ENCODE measurements at places on chromosomes 13 and 19.

GRCh38 chr13:114309806-114310410 lies 4.4 kb upstream of the CHAMP1 start:
- no peak overlapping the region for H3K4me3 ChIP-seq
- peaks cover 5% of the 10 kb centered on the region for H3K4me1 ChIP-seq
- no peak for DNase-seq

GRCh38 chr19:10769533-10770491 lies 51.9 kb downstream of the DNM2 start:
- peak overlapping the region; percentile 32 for H3K27ac ChIP-seq
- no peak for DNase-seq
- H3K4me3 ChIP-seq: no peak overlapping the region

DNA sequence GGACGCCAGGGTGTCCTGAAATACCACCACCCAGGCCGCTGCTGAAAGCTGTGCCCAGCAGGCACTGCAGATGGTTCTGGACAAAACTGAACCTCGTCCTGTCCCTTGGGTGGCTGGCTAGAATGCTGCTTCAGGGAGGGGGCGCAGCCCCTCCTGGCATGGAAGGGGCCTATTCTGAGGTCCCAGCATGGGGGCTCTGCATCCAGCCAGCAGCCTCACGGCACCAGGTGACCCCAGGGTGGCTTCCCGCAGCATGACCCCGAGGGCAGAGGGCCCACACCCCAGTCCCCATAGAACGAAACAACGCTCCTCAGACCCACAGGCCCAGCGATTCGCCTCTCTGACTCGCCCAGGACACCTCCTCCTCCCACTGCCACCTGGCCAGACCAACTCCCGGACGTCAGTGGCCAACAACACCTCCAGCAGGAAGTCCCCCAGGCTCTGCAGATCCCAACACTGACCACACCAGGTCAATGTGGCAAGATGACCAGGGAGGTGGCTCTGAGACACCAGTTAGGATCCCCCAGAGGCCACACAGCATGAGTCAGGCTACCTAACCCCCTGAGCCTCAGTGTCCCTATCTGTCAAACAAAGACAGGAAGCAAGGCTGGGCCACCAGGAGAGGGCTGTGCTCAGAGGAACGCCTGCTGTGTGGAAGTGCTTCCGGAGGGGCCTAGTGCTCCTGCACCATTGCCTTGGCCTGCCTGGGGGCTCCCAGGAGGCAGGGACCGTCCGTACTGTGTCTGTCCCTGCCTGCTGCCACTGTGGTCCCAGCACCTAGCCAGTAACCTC lies 6.1 kb downstream of the MKNK2 start:
- peaks cover 86% of the 10 kb centered on the region for H3K36me3 ChIP-seq
- no peaks in the 10 kb centered on the region for H3K27me3 ChIP-seq
- H3K4me3 ChIP-seq: no peak overlapping the region

DNA sequence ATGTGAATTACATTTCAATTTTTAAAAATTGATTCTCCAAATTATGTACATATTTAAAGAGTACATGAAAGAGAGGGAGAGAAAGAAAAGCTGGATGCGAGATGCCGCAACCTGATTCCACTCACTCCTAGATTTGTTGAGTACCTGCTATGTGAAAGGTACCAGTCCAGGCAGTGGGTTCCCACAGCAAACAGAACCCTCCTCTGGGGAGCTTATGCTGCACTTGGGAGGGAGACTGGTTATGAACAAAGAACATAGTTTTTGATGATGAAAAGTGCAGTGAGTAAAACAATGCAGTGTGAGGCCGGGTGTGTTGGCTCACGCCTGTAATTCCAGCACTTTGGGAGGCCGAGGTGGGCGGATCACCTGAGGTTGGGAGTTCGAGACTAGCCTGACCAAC lies 43.4 kb downstream of the ACTN4 start:
- peaks cover 52% of the 10 kb centered on the region for H3K36me3 ChIP-seq
- H3K4me1 ChIP-seq: peaks cover 87% of the 10 kb centered on the region

DNA sequence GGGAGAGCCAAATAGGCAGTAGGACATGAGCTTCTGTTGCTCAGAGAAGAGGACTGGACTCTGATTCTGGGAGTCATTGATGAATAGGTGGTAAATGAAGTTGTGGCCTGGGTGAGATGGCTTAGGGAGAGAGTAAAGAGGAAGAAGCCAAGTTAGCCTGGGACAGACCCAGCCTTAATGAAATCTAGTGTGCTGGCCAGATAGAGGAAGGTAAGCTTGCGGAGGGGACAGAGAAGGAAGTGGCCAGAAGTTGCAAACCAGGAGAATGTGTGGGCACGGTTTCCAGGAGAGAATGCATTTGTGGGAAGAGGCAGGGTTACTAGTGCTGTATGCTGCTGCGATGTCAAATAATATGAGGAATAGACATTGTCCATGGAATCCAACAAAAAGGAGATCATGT lies 83.3 kb upstream of the OLFM4 start:
- no peaks in the 10 kb centered on the region for H3K4me1 ChIP-seq
- DNase-seq: no peak
- no peaks in the 10 kb centered on the region for H3K27me3 ChIP-seq
- no peak overlapping the region for H3K27ac ChIP-seq

DNA sequence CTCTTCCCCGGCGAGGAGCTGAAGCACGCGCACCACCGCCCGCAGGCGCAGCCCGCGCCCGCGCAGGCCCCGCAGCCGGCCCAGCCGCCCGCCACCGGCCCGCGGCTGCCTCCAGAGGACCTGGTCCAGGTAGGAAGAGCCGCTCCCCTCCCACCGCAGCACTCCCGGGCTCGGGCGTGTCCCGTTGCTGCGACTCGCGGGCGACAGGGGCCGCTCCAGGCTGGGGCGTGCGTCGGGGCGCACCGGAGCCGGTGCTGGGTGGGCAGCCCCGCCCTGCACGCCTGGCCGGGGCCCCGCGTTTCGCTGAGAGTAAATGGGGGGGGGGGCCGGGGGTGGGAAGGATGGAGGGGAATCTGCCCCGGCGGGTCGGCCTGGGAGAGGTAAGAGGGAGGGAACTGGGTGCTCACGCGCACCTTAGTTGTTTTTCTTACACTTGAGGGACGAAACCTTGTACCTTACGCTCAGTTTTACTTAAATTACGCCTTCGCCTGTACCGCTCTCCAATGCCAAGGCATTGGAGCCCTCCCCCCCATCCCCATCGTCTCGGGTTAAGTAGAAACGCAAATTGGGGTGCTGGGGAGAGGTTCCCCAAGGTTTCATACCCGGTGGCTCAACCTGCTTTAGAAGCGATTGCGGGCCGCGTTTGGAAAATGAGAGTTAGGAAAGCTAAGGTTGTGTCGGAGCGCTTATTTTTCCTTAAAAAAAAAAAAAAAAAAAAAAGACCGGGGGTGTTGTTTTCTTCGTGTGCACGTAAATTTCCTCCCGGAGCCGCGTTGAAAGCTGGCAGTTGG lies 850 bp downstream of the KLF5 start:
- DNase-seq: no peak
- H3K4me3 ChIP-seq: peak overlapping the region; percentile 83
- H3K36me3 ChIP-seq: peaks cover 14% of the 10 kb centered on the region
- peak overlapping the region; percentile 77 for H3K27ac ChIP-seq
- no peaks in the 10 kb centered on the region for H3K4me1 ChIP-seq
- no peaks in the 10 kb centered on the region for H3K27me3 ChIP-seq

DNA sequence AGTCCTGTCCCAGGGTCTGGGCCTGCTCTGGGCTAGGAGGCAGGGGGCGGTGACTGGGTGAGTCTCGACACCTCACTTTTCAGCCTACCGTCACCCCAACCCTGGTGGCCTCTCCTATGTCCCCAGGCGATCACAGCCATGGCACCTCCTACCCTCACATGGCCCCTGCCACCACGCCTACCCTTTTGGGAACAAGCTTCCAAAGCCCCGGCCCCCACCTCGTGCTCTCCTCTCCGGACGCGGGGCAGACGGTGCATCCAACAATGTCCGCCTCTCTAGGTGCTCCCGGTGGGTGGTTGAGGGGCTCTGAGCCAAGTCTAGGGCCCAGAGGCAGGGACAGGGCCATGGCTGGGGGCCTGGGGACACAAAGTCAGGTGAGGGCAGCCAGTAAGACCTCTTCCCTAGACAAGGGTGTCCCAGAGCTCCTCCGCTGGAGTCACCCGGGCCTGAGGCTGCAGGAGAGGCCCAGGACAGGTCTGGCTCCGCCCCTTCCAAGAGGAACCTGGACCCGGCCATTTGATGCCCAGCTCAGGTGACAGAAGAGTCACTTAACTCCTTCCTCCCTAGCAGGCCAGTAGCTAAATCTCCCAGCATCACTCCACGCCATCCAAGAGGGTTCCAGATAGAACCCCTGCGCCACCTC lies at the start of gene SYNE4:
TSS of gene SYNE4 (minus strand) at position 478 of the 643 bp plus-strand sequence. CDS start at position 346, 132 bp downstream.
- peaks cover 8% of the 10 kb centered on the region for H3K36me3 ChIP-seq
- peaks cover 9% of the 10 kb centered on the region for H3K4me1 ChIP-seq
- peak within 1 kb of the TSS; percentile 50 for H3K4me3 ChIP-seq
- peak; percentile 88 for DNase-seq
- no peaks in the 10 kb centered on the region for H3K27me3 ChIP-seq
- H3K27ac ChIP-seq: peak within 1 kb of the TSS; percentile 54

DNA sequence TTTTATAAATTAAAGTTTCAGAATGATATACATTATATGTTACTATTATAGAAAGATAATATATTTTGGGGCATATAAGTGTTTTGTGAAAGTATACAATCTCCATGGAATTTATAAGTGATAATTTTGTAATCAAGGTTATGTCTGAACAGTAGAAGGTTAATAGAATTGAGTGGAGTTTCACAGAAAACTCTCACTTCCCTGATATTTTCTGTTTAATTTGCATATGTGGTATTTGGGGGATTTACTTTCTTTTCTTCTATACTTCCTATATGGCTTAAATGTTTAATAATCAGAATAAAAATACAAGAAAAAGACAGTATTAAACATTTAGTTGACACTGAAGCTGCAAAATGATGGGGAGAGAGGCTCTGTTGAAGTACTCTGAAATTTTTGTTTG lies 848.5 kb downstream of the DACH1 start:
- DNase-seq: no peak
- H3K27me3 ChIP-seq: no peaks in the 10 kb centered on the region
- H3K4me3 ChIP-seq: no peak overlapping the region
- no peaks in the 10 kb centered on the region for H3K4me1 ChIP-seq
- no peaks in the 10 kb centered on the region for H3K36me3 ChIP-seq

- peaks cover 11% of the 10 kb centered on the region for H3K4me1 ChIP-seq
- no peak overlapping the region for H3K27ac ChIP-seq
- no peaks in the 10 kb centered on the region for H3K36me3 ChIP-seq
- no peak for DNase-seq
Measured at GRCh38 chr13:28528388-28528787, 33.5 kb upstream of the FLT1 start.

DNA sequence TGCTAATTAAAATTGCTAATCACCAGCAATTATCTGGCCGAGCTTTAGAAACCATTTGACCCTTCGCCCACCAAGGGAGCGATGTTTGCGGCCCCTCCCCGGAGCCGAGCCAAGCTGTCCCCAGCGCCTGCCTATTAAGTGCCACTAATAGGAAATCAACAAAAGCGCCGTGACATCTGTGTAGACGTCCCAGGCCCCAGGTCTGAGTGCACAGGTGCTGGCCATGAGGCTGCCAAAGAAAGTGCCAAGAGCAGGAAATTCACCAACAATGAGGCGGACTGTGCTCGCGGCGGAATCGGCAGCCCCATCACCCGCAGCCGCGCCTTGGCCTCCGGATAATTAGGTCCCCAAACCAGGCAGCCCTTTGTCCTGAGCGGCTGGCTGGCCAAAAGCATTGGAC lies 44.5 kb upstream of the SPACA7 start:
- no peak overlapping the region for H3K4me3 ChIP-seq
- no peaks in the 10 kb centered on the region for H3K4me1 ChIP-seq
- peaks cover 55% of the 10 kb centered on the region for H3K27me3 ChIP-seq
- H3K36me3 ChIP-seq: no peaks in the 10 kb centered on the region

DNA sequence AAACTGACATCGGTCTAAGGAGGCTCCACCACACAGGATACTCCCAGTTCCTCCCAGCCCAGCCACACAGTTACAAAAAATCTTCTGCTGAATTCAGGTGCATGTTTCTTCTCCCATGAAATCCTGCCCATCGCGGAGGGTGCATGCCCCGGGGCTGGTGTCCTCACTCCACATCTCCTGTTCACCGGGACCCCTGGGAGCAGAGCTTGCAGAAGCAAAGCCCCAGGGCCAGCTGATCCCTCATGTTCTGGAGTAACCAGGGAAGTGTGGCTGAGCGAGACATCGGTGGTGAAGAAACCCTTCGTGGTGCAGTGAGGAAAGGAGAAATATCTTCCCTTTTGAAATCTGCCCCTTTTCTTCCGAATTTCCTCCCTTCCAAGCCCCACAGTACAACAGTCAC lies 904 bp upstream of the SIGLEC9 start:
- H3K27me3 ChIP-seq: no peaks in the 10 kb centered on the region
- no peaks in the 10 kb centered on the region for H3K4me1 ChIP-seq
- no peak overlapping the region for H3K27ac ChIP-seq
- H3K4me3 ChIP-seq: no peak overlapping the region

- H3K4me1 ChIP-seq: peaks cover 4% of the 10 kb centered on the region
- H3K27ac ChIP-seq: no peak overlapping the region
- H3K36me3 ChIP-seq: peaks cover 34% of the 10 kb centered on the region
- DNase-seq: no peak
- no peaks in the 10 kb centered on the region for H3K27me3 ChIP-seq
Measured at GRCh38 chr13:113021391-113021790, 52.4 kb downstream of the MCF2L start.

DNA sequence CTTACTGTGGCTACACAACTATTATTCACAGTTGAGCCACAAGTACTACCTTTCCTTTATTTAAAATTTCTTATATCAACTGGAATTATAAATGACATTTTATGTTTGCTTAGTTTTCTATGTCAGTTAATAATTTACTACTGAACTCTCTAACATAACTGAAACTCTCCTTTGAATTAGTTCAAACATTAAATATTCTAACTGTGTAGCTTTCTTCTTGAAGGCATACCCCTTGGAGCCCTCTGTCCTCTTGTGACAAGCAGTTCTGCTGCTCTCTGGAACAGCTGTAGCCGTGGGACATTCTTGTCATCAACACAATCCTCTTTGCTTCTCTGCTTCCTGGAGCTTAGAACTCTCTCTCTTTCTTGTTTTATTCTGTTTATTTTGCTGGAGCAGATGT lies 244.8 kb downstream of the NHLRC3 start:
- no peaks in the 10 kb centered on the region for H3K4me1 ChIP-seq
- no peaks in the 10 kb centered on the region for H3K27me3 ChIP-seq
- no peak for DNase-seq
- H3K36me3 ChIP-seq: no peaks in the 10 kb centered on the region
- H3K27ac ChIP-seq: no peak overlapping the region

- no peak for DNase-seq
- peak overlapping the region; percentile 29 for H3K4me3 ChIP-seq
- no peaks in the 10 kb centered on the region for H3K27me3 ChIP-seq
- H3K27ac ChIP-seq: no peak overlapping the region
Measured at GRCh38 chr19:42402376-42403116, 12.4 kb upstream of the CNFN start.

GRCh38 chr13:112991609-112992008 lies 22.6 kb downstream of the MCF2L start:
- DNase-seq: no peak
- peak overlapping the region; percentile 71 for H3K27ac ChIP-seq
- H3K36me3 ChIP-seq: no peaks in the 10 kb centered on the region
- no peaks in the 10 kb centered on the region for H3K27me3 ChIP-seq

GRCh38 chr19:43634068-43634467 lies 5.6 kb downstream of the CADM4 start:
- H3K27ac ChIP-seq: no peak overlapping the region
- no peaks in the 10 kb centered on the region for H3K36me3 ChIP-seq
- H3K4me1 ChIP-seq: peaks cover 10% of the 10 kb centered on the region
- no peak overlapping the region for H3K4me3 ChIP-seq
- no peak for DNase-seq
- H3K27me3 ChIP-seq: peaks cover 13% of the 10 kb centered on the region

- no peak overlapping the region for H3K27ac ChIP-seq
- peak; percentile 49 for DNase-seq
- H3K4me1 ChIP-seq: peaks cover 25% of the 10 kb centered on the region
- H3K36me3 ChIP-seq: no peaks in the 10 kb centered on the region
- no peaks in the 10 kb centered on the region for H3K27me3 ChIP-seq
- H3K4me3 ChIP-seq: no peak overlapping the region
Measured at GRCh38 chr13:30396434-30397075, 25.7 kb upstream of the UBE2L5 start.
